ENCODE measurements at places on chromosomes 11 and 22.

DNA sequence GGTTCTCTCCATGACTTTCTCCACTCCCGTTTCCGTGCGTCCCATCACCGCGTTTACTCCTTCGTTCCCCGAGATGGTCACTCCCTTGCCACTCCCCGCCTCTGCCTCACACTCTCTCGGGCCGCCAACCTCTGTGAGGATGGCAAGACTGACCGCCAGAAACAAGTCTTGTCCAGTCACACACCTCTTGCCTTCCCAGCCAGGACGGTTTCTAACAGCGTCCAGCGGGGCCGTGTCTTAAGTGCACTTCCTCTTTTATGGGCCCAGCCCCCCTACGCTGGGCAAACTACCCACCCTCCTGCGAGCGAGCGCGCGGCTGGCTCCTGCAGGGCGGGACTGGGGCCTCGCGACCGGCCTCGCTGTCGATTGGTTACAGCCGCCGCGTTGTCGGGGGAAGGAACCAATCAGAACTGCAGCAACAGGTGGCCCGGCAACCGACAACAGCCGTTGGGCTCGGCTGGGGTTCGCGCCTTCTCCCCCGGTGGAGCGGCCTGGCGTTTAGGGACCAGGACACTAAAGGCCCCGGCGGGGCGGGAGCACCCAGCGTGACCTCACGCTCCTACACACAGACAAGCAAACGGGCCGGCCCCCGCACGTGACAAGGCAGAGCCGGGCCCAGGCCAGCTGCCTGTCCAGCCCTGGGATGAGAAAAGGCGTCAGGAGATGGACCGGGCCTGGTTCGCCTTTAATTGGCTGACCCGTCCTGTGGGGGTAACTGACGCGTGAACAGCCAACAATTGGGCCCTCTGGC is 522 bp upstream of the UCP2 start:
- DNase-seq, result peak; percentile 96

DNA sequence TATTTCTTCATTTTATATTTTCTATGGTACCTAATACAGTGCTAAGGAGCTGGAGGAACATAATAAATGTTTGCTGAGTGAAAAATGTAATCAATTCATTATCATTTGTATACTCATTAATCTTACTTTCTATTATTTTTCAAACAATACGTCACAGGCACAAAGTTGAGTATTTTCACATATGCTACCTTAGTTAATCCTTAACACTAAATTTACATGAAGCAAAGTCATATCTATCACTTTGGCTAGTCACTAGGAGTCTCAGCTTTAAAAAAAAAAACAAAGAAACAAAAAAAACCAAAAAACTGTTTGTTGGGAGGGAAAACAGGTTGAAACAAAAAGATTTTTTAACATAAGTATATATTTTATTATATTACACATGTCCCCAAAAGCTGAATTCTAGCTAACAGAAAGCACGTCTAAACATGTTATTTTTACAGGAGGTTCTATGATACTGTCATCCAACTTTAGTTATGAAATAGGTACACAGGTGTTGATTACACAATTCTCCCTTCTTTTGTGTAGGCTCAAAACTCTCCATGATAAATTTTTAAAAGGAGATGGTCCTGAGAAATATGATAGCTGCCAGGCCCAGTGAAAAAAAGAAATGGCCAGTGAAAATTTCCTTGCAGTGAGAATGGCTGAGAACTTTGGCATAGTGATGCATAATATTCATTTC is 14.3 kb downstream of the HPS5 start:
- DNase-seq, result no peak

GRCh38 chr11:63405114-63405513 is 35.5 kb downstream of the SLC22A9 start:
- DNase-seq, result no peak

- DNase-seq, result peak; percentile 77
Observed at GRCh38 chr11:130223291-130223971, 63.8 kb downstream of the ST14 start.

DNA sequence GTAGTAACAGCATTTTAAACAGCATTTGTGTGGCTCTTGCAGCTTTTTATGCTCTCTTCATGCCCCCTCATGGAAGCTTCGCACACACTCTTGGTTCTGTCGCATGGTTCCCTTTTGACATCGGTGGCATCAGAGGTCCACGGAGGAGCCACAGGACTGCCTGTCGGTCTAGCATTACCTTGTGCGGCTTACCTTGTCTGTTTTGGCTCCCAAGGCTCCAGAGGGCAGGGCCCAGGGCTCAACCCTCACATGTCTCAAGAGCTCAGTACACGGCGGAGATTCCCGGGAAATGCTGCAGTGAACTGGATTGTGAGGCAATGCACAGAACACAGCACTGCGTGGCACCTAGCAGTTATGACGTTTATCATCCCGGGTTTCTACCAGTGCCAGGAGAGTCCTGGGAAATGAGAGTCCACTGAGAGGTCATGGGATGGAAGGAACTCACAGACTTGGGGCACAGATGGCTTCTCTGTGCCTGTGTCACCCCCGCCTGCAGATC is 1015.8 kb downstream of the TBC1D22A start:
- DNase-seq, result no peak

- no peak for DNase-seq
Observed at GRCh38 chr11:107679255-107680024, 32.4 kb downstream of the SLN start.

- no peak for DNase-seq
Observed at GRCh38 chr11:10440401-10440800, 14.7 kb upstream of the AMPD3 start.

DNA sequence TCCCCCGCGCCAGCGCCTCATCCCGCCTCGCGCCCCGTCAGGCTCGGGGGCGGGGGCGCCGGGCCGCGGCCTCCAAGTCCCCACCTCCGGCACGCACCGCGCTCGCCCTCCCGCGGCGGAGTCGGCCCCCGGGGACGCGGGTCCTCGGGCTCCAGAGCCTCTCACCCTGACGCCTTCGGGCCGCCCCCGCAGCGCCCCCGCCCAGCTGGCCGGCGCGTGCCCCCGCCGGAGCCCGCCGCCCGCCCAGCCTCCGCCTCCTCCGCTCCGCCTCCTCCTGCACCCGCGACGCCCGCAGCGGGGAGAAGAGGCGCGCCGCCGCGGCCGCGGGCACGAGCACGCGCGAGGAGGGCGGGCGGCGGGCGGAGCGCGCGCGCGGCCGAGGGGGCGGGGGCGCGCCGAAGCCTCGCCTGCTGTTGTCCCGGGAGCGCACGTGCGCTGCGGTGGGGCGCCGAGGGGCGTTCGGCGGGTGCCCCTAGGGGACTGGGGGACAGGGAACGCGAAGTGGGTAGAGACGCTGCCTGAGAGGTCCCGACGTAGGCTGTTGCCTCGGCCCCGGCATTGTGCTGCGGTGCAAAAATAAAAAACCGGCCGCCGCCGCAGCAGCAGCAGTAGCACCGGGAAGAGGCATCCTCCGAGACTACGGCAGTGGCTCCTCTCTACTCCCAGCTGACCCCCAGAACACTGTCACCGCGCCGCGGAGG is 87.4 kb upstream of the ARHGAP32 start:
- peak; percentile 80 for DNase-seq

GRCh38 chr11:68546555-68546954 is 86.0 kb downstream of the PPP6R3 start:
- no peak for DNase-seq

- no peak for DNase-seq
Observed at GRCh38 chr22:47038206-47038835, 275.9 kb downstream of the TBC1D22A start.

GRCh38 chr11:11155962-11156815 is 196.9 kb downstream of the CSNK2A3 start:
- no peak for DNase-seq

DNA sequence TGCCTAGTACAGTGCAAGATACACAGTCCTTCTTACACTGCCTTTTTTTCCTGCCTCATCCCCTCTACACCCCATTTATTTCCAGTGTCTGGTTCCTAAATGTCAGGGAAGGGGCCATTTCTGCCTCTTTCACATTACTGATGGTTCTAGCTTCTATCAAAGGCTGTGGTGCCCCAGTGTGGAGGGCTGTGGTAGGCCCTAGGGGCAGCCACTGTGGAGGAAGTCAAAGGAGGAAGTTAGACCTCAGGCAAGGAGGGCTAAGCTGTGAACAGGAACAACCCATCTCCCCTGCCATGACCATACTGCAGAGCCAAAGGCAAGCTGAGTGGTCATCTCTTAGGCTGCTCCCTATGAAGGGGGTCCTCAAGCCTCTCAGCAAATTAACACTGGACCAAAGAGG is 81.9 kb upstream of the CRTAM start:
- no peak for DNase-seq

DNA sequence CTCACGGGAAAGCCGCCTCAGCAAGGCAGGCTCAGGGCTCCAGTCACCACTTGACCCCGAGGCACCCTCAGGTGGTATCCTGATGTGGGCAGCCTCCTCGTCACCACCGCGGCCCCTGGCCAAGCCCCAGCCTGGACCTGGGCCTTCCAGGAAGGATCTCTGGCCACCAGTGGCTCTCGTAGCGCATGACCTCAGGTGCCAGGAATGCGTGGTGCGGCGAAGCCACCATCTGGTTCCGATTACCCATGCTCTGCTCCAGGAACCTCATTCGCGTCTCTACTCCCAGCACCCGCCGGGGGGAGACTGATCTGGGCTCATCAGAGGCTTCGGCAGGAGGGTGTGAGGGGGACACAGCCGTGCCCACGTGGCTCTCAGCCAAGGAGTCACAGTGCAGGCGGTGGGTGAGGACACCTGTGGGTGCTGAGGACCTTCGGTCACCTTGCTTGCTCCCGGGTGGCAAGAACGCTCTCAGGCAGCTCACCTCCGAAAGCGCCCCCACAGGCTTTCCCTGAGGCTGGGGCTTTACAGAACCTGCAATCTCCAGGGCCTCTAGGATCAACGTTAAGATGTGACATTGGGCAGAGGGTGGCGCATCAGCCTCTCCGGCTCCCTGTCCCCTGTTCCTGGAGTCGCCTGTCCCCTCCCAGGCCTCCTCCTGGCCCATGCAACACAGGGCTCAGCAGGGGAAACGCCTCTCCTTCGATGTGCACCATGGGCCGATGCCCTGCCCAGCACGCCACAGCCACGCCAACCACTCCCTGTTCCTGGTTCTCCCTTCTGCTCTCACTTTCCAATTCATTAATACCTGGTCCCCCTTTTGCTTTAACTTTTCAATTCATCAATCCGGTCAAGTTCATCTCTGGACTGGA is 39.0 kb downstream of the TBX1 start:
- DNase-seq, result no peak

DNA sequence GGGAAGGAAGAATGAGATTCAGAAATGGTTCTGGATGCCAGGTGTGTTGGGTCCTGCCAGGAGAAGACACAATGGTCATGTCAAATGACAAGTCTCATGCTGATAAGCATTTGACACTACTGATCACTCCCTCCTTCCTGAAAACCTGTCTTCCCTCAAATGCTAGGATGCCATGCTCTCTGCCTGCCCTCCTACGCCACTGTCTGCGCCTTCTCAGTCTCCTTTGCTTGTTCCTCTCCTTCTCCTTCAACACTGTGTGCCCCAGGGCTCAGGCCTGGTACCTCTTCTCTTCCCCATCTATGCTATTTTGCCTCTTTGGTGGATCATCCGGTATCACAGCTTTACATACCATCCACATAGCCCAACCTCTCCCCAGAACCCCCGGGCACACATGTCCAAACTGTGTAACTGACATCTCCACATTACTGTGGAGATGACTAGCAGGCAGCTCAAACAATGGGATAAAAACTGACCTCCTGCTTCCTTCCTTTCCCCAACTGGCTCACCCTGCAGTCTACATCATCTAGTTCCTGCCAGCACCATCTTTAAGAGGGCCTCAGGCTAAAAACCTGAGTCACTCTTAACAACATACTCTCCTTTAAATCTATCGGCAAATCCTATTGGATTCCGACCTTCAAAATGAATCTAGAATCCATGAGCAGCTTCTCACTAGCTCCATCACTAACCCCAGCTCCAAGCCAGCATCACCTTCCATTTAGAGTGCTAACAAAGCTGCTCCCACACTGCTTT is 8.2 kb downstream of the AP1B1 start:
- peak; percentile 7 for DNase-seq

DNA sequence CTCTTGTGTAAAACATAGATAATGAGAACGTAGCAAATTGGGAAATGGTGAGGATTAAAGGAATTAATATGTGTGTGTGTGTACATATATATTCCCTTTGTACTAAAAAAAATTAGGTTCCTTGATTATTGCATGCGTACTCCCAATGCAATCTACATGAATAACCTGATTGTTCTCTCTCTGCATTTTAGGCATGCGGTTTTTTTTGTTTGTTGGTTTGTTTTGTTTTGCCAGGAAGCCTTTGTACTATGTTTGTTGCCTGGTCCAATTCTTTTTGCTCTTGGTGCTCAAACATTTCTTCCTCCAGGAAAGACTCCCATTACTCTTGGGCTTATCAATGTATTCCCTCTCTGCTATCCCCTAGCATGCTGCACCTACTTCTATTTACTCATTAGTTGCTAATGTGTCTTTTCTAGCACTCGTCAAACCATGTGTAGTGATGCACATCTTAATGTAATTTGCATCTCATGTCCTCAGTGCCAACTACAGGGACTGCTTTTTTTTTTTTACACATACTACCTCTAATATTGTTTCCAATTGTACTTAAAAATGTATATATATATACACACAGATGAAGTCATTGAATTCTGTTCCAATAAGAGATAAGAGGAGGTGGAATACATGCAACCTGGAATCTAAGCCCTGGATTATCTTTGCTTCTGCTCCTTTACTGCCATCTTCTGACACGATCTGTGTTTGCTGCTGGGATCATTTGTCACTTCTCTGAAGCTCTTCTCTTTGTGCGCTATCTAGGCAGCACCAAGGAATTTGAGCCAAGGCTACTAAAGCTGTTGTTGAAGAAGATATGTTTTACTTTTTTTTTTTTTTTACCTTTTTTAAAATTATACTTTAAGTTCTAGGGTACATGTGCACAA is 197.2 kb upstream of the ANO3 start:
- no peak for DNase-seq

DNA sequence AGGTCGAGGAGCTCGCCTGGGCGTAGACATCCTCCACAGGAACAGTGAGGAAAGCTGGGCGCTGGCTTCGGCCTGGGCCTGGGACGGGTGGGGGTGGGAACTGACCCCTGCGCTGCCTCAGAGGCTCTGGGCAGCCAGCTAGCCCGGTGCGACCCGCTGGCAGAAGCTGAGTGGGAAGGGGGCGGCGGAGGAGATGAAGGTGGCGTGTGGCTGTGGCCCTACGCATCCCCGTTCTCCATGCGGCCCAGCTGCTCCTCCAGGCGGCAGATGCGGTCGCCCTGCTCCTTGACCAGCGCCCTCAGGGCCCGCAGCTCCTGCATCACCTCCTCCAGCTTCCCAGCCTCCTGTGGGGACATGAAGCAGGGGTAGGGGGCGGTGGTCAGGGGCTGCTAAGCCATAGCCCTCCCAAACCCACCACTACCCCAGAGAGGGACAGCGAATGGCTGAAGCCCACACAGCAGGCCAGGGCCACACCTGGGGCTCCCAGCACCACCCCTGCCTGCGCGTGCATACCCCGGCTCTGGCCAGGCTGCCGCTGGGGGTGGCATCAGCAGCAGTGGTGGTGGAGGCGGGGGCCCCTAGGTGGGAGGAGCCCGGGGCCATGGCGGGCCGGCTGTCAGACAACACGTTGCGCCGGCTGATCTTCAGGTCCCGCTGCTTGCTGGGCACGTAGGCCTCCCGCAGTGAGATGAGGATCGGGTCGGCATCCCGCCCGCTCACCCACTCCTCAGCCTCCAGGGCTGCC is 848 bp upstream of the PTPRCAP start:
- no peak for DNase-seq

- DNase-seq, result peak; percentile 4
Observed at GRCh38 chr11:23866641-23867040, 630.2 kb upstream of the LUZP2 start.

- no peak for DNase-seq
Observed at GRCh38 chr22:39469681-39470450, 13.1 kb downstream of the MGAT3 start.

Data from NCI-H226 (cell line).